ENCODE measurements at places on chromosomes 7 and 10.
A peak's percentile ranks its signal among the peaks of the same experiment; 100 is the strongest.

- DNase-seq: no peak
These were observed 191.8 kb downstream of the ADARB2 start for GRCh38 chr10:1545524-1545923.

GRCh38 chr7:81562581-81562980, 207.3 kb downstream of the HGF start:
- DNase-seq: no peak

GRCh38 chr7:121237601-121238000, 91.2 kb upstream of the WNT16 start:
- no peak for DNase-seq

DNA sequence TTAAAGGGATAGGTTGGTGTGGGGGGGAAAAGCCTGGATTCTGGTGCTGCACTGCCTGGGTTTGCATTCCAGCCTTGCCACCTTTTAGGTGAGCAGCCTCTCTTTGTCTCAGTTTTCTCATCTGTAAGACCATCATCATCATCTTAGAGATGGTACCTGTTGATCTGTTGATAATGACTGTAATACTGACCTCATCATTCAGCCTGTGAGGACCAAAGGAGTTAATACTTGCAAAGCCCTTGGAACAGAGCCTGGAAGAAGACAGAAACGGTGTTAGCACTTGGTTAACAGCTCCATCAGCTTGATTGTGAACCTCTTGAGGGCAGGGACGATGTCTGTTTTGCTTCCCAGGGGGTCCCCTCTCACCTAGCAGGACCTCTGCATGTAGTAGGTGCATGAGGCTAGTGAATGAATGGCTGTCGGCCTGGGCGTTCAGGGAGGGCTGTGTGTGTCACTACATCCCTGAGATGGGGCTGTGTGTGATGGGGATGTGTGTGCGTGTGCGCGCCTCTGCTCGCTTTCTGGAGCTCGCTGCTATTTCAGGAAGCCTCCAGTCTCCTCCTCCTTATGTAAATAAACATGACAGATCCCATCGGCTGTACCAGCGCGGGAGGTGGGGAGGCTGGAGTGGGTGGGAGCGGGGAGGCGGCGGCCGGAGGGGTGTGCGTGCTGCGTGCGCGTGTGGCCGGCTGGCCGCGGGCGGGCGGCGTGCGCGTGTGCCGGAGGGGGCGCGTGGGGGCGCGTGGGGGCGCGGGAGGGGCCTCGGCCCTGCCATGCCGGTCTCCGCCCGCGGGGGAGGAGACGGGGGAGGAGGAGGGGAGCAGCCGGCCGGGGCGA, 61.2 kb downstream of the NEURL1 start:
- DNase-seq: peak; percentile 41

DNA sequence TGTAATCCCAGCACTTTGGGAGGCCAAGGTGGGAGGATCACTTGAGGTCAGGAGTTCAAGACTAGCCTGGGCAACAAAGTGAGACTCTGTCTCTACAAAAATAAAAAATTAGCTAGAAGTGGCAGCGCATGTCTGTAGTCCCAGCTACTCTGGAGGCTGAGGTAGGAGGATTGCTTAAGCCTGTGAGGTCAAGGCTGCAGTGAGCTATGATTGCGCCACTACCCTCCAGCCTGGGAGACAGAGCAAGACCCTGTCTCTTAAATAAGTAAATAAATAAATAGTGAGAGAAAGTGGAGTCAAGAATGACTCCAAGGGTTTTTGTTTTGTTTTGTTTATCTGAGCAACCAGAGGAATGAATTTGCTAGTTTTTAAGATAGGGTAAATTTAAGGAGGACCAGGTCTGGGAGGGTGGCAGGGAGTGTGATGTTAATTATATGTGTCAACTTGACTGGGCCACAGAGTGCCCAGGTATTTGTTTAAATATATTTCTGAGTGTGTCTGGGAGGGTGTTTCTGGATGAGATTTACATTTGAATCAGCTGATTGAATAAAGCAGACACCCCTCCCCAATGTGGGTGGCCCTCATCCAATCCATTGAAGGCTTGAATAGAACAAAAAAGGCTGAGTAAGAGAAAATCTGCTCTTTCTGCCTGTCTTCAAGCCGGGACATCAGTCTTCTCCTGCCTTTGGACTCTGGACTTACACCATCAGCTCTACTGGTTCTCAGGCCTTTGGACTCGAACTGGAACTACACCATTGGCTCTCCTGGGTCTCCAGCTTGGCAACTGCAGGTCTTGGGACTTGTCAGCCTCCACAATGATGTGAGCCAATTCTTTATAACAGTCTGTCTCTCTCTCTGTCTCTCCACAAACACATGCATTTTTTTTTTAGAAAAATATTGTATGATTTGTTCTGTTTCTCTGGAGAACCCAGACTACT, 23.5 kb downstream of the IMPDH1 start:
- DNase-seq: no peak

DNA sequence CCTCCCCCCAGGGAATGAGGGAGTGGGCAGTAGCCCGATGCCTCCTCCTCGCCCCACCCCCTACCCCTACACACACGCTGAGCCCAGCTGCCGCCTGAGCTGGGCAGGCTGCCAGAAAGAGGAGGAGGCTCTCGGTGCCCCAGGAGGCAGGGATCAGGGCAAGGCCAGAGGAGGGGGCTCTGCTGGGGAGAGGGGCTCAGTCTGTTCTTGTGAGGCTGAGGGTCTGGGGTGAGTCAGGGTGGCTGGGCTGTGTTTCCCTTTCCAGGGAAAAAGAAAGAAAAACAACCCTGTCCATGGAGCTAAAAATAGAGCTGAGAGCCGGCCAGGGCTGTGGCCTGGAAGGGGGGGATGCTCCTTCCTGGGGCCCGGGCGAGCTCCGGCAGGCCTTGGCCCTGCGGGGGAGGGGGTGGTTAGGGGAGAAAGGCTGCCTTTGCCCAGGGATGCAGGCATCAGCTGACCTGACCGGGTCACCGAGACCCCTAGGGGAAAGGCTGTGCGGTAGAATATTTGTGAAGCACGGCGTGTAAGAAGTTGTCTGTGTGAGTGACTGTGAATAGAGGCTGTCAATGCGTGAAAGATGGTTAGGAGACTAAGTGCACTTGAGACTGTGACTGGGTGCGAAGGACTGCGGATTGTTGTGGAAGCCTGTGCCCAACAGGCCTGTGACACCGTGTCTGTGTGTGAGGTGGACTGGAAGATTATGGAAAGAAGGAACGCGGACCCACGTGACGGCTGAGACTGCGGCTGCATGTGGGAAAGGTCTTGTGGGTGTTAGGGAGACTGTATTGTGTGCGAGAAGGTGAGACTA, 1.2 kb upstream of the LZTS2 start:
- DNase-seq: peak; percentile 63

- no peak for DNase-seq
These were observed 139.3 kb downstream of the TWIST1 start for GRCh38 chr7:18978108-18978495.

GRCh38 chr7:1302936-1303335, 70.3 kb downstream of the UNCX start:
- DNase-seq: no peak

- DNase-seq: no peak
These were observed 36.7 kb downstream of the BTBD16 start for GRCh38 chr10:122307669-122308416.

GRCh38 chr10:74836877-74837276, 10.5 kb downstream of the KAT6B start:
- no peak for DNase-seq

DNA sequence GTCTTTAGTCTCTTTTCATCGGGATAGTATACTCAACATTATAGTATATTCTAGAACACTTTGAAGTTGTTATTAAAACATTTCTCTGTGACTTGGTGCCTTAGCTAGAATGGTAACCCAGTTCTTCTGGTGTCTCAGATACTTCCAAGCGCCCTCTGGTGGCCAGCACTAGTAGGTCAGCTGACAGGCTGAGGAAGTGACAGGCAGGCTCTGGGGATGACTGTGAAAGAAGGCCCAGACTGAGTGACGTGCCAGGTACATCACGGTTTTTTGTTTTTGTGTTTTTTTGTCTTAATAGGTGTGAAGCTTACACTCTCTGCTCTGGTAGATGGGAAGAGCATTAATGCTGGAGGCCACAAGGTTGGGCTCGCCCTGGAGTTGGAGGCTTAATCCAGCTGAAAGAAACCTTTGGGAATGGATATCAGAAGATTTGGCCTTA, 5.1 kb downstream of the COMTD1 start:
- peak; percentile 94 for DNase-seq

- DNase-seq: no peak
These were observed 598.5 kb downstream of the SDK1 start for GRCh38 chr7:3899559-3899991.

DNA sequence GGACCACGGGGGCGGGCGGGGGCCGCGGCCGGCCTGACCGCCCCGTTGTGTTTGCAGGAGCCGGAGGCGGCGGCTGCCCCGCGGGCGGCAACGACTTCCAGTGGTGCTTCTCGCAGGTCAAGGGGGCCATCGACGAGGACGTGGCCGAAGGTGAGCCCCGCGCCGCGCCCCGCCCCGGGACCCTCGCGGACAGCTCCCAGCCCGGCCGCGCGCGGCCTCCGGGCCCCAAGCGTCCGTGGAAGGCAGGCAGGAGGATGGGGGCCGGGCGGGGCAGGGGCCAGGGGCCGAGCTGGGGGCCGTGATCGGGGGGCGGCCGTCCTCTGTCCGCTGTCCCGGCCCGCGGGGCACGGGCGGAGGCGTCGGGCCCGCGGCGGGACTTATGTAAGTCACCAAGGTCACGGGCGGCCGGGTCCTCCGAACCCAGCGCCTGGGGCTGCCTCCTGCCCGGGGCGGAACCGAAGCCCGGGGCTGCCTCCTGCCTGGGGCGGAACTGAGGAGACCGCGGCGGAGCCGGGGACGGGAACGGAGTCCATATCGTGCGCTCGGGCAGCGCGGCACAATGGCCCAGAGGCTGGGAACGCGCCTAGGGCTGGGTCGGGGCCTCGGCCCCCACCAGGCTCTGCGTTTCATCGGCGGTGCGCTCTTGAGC, 497 bp downstream of the PPP2R2D start:
- DNase-seq: peak; percentile 55

- no peak for DNase-seq
These were observed 10.0 kb upstream of the DDIT4 start for GRCh38 chr10:72263613-72264241.

Measured in CD4-positive, alpha-beta T cell treated with Interleukin-15 for 1 hour (primary cell).